ENCODE measurements at places on chromosomes 2 and 18.

DNA sequence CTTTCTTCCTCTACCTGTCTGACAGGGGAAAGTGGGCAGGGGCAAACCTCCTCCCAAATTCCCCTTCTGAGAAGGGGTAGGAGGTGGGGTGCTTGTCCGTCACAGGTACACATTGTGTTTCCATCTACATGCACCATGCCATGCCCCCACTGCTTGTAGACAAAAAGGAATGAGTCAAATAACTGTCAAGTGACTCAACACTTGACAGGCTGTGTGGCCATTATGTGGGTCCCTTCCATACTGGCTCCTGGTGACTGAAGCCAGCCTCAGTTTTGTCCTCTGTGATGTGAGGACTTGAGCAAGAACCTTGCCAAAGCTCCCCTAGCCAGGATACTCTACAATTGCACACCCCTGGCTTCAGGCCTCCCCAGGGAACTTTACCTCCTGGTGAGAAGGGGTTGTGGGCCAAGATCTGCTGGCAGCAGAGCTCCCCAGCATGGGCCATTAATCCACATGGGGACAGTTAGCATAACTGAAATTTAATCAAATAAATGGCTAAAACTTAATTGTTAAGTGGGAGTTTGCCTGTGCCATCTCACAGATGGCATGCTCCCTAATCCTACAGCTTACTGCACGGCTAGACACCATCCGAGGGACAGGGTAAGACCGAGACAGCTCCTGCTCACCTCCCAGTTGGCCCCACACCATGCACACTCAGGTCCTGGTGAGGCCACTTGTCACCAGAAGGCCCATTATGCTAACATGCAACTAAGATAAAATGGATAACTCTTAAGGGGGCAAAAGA, 140.2 kb downstream of the BCL11A start:
- no peak for DNase-seq

DNA sequence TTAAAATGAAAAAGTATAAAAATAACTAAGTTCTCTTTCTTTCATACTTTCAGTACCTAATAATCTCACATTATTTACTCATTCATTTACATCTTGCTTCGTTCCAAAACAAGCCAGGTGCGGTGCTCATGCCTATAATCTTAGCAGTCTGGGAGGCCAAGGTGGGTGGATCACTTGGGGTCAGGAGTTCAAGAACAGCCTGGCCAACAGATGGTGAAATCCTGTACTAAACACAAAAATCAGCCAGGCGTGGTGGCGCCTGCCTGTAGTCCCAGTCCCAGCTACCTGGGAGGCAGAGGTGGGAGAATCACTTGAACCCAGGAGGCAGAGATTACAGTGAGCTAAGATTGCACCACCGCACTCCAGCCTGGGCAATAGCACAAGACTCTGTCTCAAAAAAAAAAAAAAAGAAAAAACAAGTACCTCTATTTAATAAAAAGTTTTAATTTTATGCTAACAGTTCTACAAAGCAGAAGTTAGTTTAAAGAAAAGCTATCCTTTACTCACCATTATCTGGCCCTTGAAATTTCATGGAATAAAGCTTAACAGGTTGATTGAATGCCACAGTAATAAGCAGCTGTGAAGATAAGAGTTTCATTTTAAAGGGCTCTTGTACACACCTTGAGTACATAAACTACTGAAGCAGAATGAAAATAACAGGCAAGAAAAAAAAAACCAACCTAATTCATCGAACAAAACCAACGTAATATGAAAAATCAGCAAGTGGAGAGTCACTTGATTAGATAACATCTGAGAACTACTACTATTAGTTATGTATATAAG, 22.5 kb downstream of the TXNL1 start:
- no peak for DNase-seq

DNA sequence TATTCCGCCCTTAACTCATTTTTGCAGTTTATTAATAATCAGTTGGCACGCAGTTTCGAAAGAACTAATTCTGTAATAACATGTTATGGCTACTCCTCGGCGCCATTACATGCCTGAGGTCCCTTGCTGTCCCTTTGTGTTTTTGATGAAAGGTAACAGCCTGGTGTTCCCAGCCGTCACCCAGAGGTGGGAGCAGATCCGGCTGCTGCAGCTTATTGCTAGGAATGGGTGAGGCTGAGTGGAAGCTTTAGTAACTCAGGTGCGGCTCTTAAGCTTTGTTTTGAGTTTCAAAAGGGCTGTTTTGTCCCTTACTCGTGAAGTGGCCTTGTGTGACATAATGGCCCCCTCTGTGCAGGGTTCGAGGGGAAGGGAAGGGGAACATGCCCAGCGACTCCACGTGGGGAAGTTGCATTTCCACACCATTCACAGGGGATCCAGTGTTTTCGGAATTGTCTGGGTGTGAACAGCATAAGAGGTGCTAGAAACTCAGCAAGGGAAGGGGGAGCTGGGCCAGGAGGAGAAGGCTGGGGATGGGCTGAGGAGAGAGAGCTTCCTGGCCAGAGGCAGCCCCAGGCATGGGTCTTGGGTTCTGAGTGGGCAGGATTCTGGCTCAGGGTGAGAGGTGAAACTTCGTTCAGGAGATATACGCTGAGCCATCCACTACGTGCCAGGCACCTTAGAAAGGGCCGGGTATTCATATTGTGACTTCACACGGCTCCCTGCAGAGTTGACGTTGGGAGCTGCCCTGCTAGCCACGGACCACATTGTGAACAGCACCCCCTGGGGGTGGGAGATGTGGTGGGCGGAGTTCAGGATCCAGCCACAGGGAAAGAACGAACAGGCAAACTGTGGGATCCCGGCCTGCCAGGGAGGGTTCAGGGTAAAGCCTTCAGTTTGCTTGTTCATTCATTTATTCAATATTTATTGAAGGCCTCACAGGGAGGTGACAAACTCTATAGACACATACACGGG, 84.4 kb downstream of the TGOLN2 start:
- peak; percentile 32 for DNase-seq

GRCh38 chr2:37985333-37985732, 60.2 kb downstream of the RMDN2 start:
- DNase-seq, result no peak

GRCh38 chr2:72008608-72009007, 139.1 kb downstream of the CYP26B1 start:
- no peak for DNase-seq

DNA sequence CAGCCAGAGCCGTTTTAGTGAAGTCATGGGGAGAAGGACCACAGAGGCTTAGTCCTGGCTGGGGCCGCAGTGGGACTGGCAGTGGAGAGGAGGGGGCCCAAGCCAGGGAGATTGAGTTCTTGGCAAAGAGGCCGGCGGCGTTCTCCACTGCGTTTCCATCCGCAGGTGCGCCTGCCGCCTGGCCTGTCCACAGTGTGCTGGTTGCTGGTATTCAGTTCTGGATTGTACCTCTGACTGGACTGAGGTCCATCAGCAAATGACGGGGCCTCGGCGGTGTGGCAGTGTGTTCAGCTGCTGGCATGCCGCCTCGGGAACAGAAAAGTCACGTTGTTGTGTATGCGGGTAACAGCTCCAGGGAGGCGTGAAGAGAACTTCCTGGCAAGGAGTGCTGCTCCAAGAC, 36.8 kb downstream of the LRRFIP1 start:
- no peak for DNase-seq

GRCh38 chr18:35616074-35616473, 34.5 kb downstream of the GALNT1 start:
- DNase-seq, result no peak

GRCh38 chr2:186806591-186806990, 42.4 kb downstream of the ZSWIM2 start:
- no peak for DNase-seq

GRCh38 chr2:54880428-54880827, 157.0 kb downstream of the EML6 start:
- DNase-seq, result no peak

DNA sequence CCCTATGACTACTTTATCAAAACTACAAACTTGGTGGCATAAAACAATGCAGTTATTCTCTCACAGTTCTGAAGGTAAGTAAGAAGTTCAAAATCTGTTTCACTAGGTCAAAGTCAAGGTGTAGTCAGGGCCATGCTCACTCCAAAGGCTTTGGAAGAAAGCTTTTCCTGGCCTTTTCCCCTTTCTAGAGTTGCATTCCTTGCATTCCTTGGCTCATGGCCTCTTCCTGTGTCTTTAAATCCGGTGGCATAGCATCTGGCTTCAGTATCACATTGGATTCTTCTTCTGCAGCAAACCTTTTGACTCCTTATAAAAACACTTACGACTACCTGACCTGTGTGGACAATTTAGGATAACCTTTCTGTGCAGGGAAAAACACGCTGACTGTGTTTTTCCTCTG, 543.5 kb upstream of the HNMT start:
- no peak for DNase-seq

GRCh38 chr2:100818606-100819369, 1.2 kb upstream of the NPAS2 start:
- no peak for DNase-seq

- no peak for DNase-seq
Measured at GRCh38 chr18:457521-458412, 42.7 kb downstream of the COLEC12 start.

- no peak for DNase-seq
Measured at GRCh38 chr2:238060096-238060541, 682 bp upstream of the SCLY start.

DNA sequence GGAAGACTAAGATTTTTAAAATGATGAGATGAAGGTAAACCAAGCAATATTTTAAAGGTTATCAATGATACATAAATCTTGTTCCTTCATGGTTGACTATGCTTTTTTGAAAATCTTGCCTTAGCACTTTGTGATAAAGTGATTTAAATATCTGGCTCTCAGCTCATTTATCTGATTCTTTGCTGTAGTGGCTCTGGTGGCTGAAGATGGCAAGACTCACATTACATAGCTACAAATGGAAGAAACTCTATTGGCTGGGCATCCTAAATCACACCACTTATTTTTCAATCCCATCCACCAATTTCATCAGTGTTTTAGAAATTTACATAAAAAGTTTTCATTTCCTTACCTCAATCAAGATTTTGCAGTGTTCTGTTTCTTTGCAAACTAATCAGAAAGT, 16.6 kb upstream of the APCDD1 start:
- DNase-seq, result no peak

DNA sequence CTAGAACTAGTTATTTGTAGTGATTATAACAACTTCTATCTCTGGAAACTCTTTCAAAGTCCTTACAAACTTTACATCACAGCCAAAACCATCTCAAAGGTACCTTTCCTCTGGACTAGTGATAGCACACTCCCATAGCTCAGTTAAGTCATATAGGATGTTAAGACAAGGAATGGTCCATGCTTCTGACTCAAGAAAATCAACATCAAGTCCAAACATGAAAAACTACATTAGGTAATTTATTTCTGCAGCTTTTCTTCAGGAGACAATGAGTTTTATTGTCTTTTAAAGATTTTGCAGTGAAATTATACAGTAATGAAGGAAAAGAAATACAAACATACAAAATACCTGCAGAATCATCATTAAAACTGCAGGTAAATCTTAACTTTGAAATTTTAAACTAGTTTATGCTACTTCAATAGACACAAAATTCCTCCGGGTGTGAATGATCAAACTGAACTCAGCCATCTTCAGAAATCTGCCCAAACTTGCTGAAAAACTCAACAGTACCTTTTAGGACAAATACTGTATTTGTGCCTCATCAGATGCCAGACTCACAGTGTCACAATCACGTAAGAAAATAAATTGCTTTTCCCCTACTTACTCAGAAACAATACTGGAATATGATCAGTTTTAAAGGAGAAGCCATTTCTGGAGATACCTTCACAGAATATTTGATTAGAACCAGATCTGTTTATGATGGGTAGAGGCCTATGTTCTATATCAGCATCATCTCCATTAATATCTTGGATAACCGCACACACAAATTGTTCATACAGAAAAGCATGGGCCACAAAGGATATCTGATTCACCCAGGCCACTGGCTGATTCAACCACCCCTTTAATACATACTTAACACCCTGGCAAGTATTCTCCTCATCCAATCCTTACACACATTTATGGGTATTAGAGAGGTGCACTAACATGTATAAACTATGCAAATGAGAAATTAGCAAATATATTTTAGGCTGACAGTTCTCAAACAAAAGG, 2.6 kb downstream of the TMEM131 start:
- DNase-seq, result no peak

DNA sequence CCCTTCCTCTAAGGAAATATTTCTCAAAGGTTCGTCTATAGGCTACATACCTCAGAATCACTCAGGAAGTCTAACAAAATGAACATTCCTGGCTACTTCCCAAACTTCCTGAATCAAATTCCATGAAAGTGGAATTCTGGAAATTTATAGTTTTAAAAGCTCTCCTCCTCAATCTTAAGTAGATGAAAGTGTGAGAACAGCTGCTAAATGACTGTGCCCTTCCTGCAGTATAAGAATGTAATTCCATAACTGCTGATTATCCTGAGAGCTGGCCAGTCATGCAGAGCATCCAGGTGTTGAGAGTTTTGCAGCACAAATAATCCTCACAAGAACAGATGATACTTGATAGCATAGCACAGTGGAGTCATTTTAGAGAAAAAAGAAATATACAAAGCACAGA, 265.0 kb downstream of the KCNJ3 start:
- no peak for DNase-seq

- DNase-seq, result no peak
Measured at GRCh38 chr2:236835307-236836024, 250.2 kb upstream of the COPS8 start.

- no peak for DNase-seq
Measured at GRCh38 chr18:35408843-35409261, 31.7 kb upstream of the ZNF396 start.

GRCh38 chr18:34280653-34281052, 55.9 kb upstream of the NOL4 start:
- no peak for DNase-seq

GRCh38 chr2:226310146-226310545, 489.5 kb downstream of the IRS1 start:
- DNase-seq, result no peak

DNA sequence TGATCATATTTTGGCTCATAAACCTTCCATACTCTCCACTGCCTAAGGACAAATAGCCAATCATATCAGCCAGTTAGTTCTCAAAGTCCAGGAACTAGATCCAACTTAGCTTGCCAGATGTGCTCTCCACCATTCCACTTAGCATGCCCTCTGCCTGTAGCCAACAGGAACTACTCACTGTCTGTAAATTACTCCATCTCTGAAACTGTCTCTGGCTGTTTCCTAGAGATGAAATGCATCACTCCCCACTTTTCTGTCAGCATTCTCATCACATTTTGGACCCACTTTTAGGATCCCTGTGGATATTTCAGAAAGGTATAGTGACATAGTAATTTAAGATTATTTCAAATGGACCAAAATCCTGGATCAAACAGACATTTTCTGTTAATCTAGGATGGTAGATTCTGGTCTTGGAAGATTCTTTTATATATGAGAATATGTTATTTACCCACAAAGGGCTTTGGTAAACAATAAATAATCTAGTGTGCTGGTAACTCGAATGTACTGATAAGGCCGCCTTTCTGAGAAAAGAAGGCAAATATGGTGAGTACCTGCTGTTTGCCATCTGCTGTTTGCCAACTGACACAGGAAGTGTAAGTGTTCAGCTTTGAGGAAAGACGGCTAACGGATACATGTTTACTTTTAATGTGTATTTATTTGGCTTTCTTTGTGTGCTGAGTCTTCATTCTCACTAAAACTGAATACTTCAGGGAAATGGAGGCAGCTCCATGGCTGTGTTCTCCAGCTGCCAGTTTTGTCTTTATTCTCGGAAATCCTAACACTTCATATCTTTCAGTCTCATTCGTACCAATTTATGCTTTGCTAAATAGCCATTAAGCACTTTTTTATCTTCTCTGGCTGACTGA, 79.5 kb downstream of the EVA1A start:
- DNase-seq, result no peak

Data from NCI-H510A (cell line).